ENCODE measurements at places on chromosomes 7 and 10. TPM values are rescaled to one million over a fixed set of nuclear protein-coding genes. Genes with fewer than 3 reads are reported as not detected.

The CALN1 gene
- total RNA-seq, result 0.06 TPM

The BAIAP2L1 gene
- 0.33 TPM for total RNA-seq

The COBL gene
- not detected for total RNA-seq

The SND1 gene
- 104 TPM for total RNA-seq

The PODXL gene
- 0.47 TPM for total RNA-seq

The PDK4 gene
- not detected for total RNA-seq

The NPTX2 gene
- not detected for total RNA-seq

The ICA1 gene
- total RNA-seq, result 0.95 TPM

The ZPBP gene
- not detected for total RNA-seq

The PDZD7 gene
- 1.7 TPM for total RNA-seq

The GPR26 gene
- not detected for total RNA-seq

The INMT gene
- total RNA-seq, result 0.69 TPM

The TAS2R4 gene
- 0.17 TPM for total RNA-seq

The CABCOCO1 gene
- total RNA-seq, result not detected

The LSM8 gene
- total RNA-seq, result 49.4 TPM

The NYAP1 gene
- total RNA-seq, result 0.66 TPM

The MKX gene
- total RNA-seq, result not detected

The BBS9 gene
- 20.4 TPM for total RNA-seq

The DRGX gene
- not detected for total RNA-seq

The WDFY4 gene
- total RNA-seq, result 1.3 TPM

The KNDC1 gene
- total RNA-seq, result not detected

The CARD11 gene
- 122 TPM for total RNA-seq

The DDC gene
- total RNA-seq, result not detected

The GDF2 gene
- not detected for total RNA-seq

The RET gene
- total RNA-seq, result not detected

The SFXN2 gene
- total RNA-seq, result 6.4 TPM

The STK32C gene
- total RNA-seq, result 4.9 TPM

The FAM25A gene
- total RNA-seq, result not detected

The ZNF33A gene
- total RNA-seq, result 30.3 TPM

The OR9A2 gene
- total RNA-seq, result not detected

The TIAL1 gene
- total RNA-seq, result 159 TPM

The LIPK gene
- total RNA-seq, result not detected

The CPA1 gene
- not detected for total RNA-seq

The NEUROD6 gene
- not detected for total RNA-seq

The TRPV5 gene
- total RNA-seq, result not detected

The LIPF gene
- not detected for total RNA-seq

The ELN gene
- not detected for total RNA-seq

The LRIT1 gene
- total RNA-seq, result not detected

The ARL3 gene
- total RNA-seq, result 1.3 TPM

The PALD1 gene
- total RNA-seq, result 0.36 TPM

The NT5C2 gene
- total RNA-seq, result 47.8 TPM

The AZGP1 gene
- total RNA-seq, result not detected

The TTYH3 gene
- 9.3 TPM for total RNA-seq

The RARRES2 gene
- total RNA-seq, result not detected

The ASCC1 gene
- total RNA-seq, result 16.5 TPM

The FAM149B1 gene
- 7.0 TPM for total RNA-seq

The PLAC9 gene
- not detected for total RNA-seq

The CYP26A1 gene
- not detected for total RNA-seq

The GUSB gene
- total RNA-seq, result 49.7 TPM

The TUBB8 gene
- total RNA-seq, result not detected

The FKBP9 gene
- total RNA-seq, result not detected

The LOXL4 gene
- total RNA-seq, result not detected

The TWIST1 gene
- not detected for total RNA-seq

The AKR1B15 gene
- total RNA-seq, result not detected

The LIPJ gene
- total RNA-seq, result not detected

The PITRM1 gene
- total RNA-seq, result 77.8 TPM
